Kidney (tissue), 22 donors: ENCODE measurements at places on chromosomes 5 and 9.
A peak's percentile ranks its signal among the peaks of the same experiment; 100 is the strongest.

DNA sequence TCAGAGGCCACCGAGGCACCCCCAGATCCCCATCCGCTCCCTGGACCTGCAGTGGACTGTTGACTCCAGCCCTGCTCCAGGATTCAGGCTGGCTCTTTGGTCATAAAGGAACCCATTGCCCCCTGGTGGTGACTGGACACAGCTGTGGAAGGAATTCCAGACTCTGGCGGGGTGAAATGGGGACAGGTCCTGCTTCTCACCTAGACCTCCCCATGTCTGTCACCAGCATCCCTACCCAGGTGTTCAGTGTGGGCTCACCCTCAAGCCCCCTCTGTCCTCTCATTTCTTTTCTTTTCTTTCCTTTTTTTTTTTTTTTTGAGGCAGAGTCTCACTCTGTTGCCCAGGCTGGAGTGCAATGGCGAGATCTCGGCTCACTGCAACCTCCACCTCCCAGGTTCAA is 25.5 kb upstream of the STXBP1 start:
- peak; percentile 87 for DNase-seq

GRCh38 chr5:2751592-2752021 is at the start of gene IRX2:
IRX2 (minus strand) TSS chr5:2751677; CDS start chr5:2751413, 264 bp downstream.
- peak; percentile 93 for DNase-seq

GRCh38 chr9:133035669-133036068 is 4.9 kb downstream of the GTF3C5 start:
- DNase-seq: no peak

- DNase-seq: peak; percentile 32
Measured at GRCh38 chr5:96601715-96602244, 60.4 kb upstream of the CAST start.

- DNase-seq: no peak
Measured at GRCh38 chr5:123921193-123921592, 409.2 kb downstream of the CSNK1G3 start.

DNA sequence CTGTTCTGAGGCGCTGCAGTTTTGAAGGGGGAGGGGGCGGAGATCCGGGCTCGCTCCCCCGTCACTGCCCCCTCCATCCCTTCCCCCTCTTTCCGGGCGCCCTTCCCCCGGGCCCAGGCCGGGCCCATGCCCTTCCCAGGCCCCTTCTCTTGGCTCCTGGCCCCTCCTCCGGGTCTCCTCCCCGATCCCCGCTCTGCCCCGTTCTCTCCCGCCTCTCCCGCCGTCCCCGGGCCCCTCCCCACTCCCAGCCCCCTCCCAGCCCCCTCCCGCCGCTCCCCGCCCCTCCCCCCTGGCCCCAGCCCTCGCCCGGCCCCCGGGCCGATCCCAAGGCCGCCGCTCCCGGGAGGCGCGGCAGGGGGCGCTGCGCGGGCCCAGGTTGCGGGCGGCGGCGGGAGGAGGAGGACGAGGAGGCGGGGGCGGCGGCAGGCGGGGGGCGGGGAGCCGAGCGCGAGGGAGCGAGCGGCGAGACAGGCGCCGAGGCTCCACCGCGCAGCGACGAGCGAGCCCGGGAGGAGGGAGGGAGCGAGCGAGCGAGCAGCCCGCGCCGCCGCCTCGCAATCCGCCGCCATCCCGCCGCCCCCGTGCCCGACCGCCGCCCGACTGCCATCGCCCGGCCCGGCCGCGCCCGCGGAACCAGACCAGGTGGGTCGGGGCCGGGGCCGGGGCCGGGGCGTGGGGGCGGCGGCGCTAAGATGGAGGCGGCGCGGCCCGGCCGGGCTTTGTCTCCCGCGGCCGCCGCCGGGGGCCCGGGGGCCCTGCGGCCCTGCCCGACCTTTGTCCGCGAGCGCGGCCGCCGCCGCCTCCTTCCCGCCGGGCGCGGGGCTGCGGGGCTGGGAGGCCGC is at the start of gene PRRC2B:
PRRC2B (plus strand) TSS at position 465 of the 842 bp plus-strand sequence. CDS start 36,059 bp downstream, outside the sequence.
- DNase-seq: peak; percentile 96

DNA sequence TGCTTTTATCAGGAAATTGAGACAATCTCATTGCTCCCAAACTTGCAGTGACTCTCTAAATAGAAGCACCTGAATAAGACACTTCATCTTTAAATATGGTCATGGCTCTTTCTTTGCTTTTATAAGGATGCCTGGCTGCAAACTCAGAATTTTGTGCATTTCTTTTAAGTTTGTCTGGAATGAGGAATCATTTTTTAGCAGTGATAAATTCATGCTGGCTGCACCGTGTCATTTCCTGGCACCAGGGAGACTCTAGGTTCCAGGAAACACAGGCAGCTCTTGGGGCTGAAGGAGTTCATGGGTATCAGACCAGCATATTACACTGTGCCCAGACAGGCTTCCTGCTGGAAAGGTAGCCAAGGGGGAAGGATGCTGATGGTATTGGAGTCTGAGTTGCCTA is 109.9 kb downstream of the NUDT12 start:
- no peak for DNase-seq

DNA sequence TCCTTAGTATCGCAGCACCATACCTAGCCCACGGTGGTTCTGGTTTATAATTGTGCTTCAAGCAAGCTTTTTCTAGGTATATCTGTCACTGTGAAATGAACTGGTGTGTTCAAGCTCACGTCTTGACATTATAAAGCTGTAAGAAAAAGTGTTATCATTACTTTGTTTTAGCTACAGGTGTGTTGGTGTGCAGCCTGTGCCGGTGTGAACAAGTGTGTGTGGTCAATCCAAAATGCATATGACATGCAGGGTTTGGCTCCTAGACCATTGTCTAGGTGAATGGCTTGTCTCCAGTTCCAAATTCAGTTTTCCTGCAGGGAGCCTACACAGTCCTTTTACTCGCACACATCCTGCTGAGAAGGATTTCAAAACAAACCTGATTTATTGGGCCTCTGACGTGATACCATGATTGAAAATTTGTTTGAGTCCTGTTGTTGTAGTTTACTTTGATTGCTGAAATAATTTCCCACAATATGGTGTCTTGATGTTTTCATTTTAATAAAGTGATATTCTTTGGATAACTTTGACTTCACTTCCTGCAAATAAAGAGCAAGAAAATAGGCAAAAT is 3.7 kb downstream of the LSM11 start:
- no peak for DNase-seq

DNA sequence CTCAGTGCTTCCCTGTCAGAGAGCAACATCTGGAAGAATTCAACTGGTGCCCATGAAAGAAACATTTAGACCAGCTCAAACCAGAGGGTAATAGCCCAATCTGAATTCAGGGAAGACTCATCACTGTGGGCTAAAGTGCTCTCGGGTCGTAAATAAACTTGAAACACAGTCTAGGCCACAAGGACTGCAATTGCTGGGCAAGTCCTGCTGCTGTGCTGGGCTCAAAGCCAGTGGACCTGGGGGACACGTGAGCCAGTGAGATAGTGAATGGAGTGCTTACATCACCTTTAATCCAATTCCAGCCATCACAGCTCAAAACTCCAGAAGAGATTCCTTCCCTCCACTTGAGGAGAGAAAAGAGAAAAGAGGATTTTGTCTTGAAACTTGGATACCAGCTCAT is 78.1 kb upstream of the DAP start:
- no peak for DNase-seq

GRCh38 chr9:88233091-88233490 is 94.8 kb upstream of the SPATA31C2 start:
- DNase-seq: no peak

DNA sequence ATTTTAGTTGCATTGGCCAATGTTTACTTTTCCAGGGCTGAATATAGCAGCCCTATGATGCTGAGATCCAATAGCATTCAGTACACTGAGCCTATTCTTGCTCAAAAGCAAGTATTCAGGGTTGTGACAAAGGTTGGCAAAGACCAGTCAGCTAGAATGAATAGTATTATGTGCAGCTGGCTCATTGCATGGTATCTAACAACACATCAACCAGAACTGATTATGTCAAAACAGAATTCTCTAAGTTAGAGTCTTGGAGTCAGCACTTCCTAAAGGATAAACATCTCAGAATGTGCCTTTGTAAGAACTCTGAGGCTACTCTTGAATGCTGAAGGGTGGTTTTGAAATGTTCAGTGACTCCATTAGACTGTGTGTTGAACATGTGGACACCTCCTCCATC is 774.5 kb upstream of the RGMB start:
- DNase-seq: no peak

DNA sequence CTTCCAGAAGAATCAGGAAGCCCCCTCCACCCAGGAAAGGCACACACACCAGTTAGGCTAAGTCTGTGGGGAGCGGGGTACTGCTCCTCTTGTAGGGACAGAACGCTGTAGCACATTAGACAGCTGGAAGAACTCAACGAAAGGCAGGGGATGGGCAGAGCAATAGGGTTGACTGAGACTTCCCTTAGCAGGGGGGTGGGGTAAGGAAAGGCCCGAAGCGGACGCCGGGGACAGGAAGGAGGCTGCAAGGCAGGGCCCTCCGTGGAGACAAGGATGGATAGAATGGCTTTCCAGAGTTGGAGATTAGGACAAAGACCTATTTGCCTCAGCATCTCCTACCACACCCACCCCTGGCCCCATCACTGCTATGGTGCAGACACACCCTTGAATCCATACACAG is 14.3 kb downstream of the CNTFR start:
- DNase-seq: peak; percentile 47

DNA sequence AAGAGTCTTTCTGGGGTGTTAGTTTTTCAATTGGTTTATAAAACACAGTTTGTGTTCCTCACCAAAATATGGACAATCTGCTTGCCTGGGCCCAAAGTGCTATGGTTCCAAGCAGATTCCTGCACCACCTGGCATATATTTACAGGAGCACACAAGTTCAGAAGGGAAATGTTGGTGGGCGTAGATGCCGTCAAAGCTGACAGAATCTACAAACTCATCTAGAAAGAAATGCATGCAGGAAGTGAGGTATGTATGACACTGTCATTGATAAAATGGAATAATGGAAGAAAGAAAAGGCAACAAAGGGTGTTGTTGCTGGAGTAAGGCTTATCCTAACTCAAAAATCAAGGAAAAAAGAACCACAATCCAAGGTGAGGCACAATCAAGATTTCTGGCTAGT is 225.8 kb downstream of the MLLT3 start:
- no peak for DNase-seq

DNA sequence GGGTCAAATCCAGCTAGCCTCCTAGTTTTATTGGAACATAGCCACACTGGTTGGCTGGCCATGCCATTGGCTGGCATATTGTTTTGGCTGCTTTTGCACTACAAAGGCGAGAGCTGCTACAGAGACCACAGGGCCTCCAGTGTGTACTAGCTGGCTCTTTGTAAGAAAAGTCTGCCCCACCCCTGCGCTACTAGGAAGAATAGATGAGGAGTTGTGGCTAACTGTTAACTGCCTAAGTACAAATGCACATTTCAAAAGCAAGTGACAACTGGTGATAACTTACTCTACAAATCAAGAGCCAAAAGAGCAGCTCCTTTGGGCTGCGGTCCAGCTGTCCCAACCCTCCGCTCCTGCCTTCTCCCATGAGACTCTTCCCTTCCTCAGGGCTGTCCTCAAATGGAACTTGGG is 63.9 kb downstream of the SERINC5 start:
- DNase-seq: no peak

DNA sequence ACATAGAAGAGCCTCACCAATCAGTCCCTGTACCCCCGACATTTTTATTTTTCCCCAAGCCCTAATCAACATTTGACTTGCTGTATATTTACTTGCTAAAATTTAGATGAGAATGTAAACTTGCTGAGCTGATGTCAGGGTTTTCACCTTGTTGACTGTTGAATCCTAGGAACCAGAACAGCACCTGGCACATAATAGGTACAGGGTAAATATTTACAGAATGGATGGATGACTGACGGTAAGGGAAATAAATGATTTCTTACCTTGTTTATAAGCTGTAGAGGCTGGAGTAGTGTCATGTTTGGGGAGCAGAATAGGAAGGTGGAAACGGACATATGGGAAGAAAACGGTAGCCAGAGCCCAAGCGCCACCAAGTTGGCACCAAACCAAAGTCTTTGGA is 107.0 kb upstream of the NUDT12 start:
- DNase-seq: no peak

DNA sequence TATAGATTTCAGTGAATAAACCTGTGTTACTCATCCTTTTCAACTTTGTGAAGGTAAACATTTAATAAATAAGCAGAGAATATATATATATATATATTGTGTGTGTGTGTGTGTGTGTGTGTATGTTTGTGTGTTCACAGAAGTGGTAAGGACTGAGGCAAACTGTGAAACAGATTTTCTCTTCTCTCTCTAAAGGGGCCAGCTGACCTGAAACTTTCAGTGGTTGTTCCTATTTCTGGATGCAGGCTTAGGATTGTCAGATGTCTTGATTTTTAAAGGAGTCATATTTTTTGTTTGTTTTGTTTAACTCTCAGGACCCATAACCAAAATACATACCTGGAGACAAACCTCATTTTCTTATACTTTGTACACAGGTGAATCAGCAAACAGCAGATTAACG is 714.9 kb upstream of the MEF2C start:
- no peak for DNase-seq

DNA sequence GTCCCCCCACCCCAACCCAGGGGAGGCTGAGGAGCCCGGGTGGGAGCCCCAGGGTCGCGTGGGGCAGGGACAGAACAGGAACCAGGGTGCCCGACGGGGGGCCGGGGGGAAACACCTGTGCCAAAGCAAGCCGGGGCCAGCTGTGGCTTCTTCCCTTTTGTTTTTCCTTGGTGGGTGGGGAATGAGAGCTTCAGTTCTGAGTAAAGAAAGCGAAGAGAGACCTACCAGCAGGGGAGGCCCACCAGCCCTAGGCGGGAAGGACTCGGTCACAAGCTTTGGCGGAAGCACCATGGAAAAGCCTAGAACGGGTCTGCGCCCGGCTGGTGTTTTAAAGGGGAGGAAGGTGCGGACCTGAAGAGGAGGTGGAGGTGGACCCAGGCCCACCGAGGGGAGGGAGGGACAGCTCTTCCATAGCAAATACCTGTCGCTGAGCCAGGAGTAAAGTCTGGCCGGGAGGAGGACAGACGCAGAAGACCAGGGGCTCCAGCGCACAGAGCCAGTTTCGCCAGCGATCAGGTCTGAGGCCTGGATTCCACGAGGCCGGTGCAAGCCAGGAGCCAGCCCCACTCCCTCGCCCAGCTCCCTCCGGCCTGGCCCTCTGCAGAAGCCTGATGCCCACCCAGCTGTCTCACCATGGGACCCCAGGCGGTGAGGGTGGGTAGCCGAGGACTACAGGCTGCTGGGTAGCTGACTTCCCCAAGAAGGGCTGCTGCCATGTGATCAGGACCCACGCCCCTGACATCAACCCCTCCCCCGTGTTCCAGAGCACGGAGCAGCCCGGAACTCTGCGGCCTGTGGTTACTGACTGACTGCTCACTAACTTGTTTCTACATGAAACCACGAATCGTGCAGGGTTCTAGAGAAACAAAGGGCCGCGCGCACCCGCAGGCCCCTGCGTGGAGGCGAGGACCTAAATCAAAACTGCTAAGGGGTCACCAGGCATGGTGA is 849 bp upstream of the MGAT1 start:
- DNase-seq: peak; percentile 61

DNA sequence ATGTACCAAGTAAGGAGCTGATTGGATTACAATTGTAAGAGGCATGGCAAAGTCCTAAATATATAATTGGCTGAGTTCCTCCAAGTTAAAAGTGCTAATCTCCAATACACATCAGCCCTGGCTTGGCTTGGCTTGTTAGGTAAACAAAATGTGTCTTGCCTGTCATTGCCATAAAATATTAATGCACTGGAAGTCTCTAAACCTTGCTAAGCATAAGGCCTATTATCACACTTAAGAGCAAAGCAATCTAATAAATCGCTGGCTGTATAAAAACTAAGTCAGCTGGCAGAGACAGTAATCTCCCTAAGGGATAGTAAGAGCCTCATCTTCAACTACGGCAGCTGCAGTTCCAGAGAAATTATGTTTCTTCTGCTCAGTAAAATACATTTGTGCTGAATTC is 418.6 kb upstream of the GRAMD2B start:
- DNase-seq: no peak

- no peak for DNase-seq
Measured at GRCh38 chr5:121138952-121139351, 674.9 kb downstream of the PRR16 start.

- DNase-seq: no peak
Measured at GRCh38 chr5:161630948-161631347, 54.6 kb upstream of the GABRA6 start.
